ENCODE measurements at places on chromosomes 1 and 21. TPM values are rescaled to one million over a fixed set of nuclear protein-coding genes. Genes with fewer than 3 reads are reported as not detected.

- DNase-seq = no peak
These were observed 6.7 kb upstream of the PADI6 start for GRCh38 chr1:17365293-17365692.

DNA sequence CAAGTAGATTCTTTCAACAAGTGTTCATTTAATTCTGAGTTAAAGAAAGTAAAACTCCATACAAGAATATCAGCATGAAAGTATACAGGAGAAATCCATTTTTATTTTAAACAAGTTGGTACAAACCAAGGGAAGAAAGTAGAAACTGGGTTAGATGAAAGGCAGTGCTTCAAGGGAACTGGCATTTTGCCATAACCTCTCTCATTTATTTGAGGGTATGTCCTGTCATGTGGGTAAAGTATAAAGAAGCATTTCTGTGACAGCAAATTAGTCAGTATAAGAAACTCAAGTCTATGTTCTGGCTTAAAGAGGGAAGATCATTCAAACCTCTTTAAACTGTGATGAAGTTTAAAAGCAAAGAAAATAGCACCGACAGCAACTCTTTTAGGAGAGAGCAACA lies 32.0 kb downstream of the OLFM3 start:
- DNase-seq = no peak

DNA sequence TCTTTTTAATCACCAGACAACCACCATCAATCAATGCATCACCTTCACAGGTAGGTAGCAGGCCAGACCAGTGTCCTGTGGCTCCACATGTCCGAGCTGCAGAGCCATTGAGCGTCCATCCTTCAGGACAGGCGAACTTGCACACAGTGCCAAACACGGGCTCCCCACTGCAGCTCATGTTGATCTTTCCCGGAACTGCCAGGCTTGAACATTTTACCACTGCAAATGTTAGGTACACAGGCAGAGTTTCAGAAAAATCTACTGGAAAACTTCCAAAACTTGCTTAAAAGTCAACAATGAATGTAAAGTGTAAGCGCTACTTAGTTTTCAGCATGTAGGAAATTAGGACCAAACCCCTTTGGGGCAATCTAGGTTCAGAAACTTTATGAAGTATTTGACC lies 6.6 kb downstream of the SELE start:
- no peak for DNase-seq

DNA sequence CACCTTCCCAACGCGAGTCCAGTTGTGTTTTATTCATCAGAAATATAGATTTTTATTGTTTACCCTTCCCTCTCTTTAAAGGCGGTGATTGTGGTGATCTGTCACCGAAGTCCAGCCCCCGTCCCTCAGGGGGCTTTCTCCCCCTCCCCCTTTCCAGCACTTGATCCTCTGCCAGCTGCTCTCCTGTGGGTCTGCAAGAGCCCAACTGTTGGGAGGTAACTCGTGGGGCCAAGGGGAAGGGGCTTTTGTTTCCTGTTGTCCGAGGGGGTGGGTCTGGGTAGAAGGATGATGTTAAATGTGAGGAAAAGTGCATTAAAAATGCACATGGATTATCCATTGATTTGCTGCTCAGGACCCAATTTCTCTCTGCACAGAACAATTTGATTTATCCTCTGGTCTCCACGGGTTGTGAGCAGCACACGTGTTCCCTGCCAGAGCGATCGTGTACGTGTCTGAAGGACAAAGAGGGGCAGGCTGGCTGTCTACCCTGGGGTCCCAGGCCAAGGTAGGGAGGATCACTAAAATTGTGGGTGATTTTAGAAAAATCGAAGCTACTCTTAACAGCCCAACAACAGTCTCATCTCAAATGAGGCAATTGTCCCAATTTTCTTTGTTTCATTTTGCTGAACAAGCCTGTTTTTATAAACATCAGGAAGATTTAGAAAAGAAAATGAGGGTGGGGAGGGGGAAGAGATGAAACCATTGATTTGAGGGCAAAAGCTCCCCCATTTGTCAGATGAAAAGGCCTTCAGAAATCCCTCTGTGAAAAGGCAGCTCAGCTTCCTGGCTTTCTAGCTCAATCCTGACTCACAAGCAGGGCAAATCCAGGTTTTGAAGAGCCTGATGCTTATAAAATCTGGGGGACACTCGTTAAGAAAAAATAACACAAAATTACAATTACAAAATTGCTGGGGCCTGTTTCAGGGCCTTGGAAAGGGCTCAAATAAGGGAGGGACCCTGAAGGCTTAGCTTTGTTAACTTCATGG lies 176.2 kb downstream of the RHOU start:
- DNase-seq = no peak

DNA sequence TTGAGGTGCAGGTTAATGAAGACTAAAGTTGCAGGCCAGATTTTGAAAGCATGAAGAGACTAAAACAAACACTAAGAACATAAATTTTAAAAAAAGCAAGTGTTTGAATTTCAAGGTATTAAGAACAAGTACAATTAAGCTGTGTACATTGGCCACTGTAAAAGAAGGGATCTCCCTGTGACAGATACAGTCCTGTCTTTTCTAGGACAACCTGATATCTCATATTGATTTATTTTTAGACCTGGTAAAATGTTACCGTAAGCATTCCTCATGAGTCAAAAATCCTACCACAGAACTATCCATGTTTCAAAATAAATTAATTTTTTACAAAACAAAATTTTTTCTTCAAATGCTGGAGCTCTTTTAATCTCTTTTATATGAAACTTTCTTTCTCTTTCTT lies 39.4 kb downstream of the SLC22A15 start:
- DNase-seq = no peak

GRCh38 chr1:210250998-210251679 lies 18.5 kb downstream of the SERTAD4 start:
- DNase-seq = no peak

GRCh38 chr1:217910791-217911320 lies 279.7 kb downstream of the SPATA17 start:
- no peak for DNase-seq

DNA sequence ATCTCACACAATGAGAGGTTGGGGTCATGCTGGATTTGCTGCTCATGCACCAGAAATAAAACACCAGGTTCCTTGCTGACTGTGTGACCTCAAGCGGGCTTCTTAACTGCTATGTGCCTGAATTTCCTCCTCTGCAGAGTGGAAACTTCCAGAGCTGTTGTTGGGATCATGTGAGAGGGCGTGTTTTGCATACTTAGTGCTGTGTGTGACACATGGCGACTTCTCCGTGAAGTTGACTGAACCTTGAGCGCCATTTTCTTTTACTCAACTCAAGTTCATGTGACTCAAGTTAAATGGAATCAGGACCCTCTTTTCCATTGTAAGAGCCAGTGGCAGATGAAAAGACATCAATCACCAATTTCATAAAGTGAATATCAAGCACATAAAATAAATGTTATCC lies 224.0 kb downstream of the KIF26B start:
- no peak for DNase-seq

- DNase-seq = no peak
These were observed 19.2 kb upstream of the VASH2 start for GRCh38 chr1:212930986-212931678.

DNA sequence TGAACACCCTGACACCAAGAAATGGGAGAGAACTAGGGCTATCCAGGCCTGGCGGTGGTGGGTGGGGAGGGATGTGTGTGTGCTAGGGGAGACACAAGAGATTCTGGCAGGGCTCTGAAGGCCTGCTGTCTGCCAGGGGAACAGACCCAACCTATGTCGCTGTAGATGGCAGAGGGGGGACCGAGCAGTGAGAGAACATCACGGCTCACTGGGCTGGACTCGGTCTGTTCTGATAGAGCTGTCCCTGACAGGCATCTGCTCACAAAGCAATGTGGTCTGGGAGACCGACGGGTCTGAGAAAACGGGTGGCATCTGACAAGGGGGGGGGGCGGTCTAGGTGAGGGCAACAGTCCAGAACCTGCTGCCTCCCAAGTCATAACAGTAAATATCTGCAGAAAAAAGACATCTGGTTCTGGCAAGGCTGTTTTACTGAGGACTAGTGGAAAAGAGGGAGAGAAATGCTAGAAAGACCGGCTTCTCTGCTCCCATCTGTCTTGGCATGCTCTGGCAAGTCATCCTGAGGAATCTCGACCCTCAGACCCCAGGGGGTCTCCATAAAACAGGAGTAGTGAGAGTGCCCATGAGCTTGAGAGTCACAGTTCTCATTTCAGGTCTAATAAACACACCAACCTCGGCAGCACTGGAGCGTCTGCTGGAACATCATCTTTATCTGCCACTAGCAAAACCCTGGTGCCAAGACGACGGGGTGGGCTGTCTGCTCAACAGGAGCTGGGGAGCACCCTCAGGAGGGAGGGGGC lies 36.5 kb downstream of the SLC66A1 start:
- DNase-seq = no peak

- no peak for DNase-seq
These were observed 31.3 kb downstream of the SMAP2 start for GRCh38 chr1:40404670-40405462.

GRCh38 chr21:31352836-31353235 lies 8.8 kb upstream of the TIAM1 start:
- no peak for DNase-seq

- no peak for DNase-seq
These were observed 17.0 kb upstream of the IFNLR1 start for GRCh38 chr1:24204116-24204515.

GRCh38 chr1:29576510-29576909 lies 340.2 kb downstream of the PTPRU start:
- DNase-seq = no peak

DNA sequence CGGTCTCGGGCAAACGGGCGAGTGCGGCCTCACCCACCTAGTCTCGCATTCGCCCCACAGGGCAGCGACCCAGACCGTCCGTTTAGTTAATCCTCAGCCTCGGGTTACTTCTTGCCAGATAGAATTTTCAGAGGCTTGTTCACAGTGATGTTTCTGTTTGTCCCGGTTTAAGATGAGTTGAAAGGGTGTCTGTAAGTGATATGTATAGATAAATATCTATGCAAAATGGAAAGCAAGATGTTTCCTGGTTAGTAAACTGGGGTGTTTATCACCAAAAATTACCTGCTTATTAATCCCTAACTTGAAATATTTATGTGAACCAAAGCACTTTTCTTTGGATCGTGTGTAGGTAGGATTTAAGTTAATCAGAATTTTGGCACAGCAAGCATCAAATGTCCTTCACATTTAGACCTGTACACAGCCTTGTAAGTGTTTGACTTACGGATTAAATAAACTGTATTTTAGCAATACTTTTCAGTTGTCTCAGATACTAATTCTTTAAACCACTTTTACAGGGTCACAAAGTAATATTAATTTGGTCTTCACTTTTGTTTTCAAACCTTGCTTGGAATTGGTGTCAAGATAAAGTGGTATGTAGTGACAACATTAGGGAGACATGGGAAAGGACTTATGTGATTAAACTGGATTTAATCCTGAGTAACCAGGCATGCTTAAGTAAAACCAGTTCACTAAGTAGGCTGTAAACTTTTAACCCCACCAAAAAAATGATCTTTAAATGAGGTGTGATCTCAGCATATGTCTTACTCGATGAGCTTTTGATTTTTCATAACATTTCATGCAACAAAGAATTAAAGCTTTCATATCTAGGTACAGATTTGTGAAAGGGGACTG lies 914 bp downstream of the ZNF326 start:
- no peak for DNase-seq

DNA sequence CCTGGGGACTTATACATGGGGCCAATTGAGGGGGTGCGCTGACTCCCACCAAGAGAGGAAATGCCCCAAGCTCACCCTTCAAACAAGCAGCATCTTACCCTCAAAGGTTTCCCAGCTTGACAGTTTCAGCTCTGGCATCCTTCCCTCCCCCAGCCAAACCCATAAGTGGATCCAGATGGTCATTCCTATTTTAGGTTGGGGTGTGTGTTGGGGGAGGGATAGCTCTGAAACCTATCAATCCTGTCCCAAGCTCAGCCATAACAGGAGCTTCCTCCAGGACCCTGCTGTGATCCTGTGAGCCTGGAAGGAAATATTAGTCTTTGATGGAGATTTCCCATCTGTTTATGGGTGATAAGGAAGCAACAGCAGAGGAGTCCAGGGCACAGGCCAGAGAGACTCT lies 3.4 kb upstream of the TMEM222 start:
- no peak for DNase-seq

DNA sequence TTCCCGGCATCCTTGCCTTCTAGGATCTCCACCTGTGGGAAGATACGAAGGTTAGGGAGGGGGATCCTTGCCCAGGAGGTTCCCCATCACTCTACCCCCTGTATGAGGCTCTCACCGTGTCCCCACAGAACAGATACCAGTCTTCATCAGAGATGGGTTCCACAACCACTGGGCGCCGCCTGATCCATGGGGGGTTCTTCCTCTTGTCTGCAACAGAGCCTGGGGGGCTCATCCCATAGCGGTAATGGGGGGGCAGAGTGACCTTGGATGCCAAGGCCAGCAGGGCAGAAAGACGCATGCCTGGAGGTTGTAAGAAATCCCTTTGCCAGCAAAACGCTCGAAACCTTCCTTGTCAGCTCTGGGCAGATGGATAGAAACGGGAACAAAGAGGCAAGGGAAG lies 2.5 kb downstream of the MRPL24 start:
- DNase-seq = no peak

DNA sequence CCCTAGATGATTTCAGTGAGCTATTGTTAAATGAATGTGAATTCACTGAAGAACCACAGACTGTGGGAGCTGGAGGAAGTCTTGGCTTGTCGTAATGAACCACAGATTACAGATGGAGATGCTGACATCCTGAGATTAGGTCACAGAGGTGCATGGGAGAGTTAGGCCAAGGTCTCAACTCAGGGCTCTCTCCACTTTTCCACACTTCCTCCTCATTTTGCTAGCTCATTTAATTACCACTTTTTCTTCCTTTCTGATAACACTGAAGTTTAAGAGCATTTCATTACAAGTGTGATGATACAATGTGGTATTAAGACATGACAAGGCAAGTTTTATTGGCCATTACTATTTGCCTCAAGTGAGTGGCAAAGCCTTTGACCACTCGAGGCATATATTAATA lies 30.8 kb downstream of the ST6GALNAC3 start:
- DNase-seq = no peak

GRCh38 chr21:28900481-28900880 lies 92.2 kb downstream of the LTN1 start:
- DNase-seq = no peak

Gene LHX8
- total RNA-seq = not detected

Gene PEAR1
- total RNA-seq = 7.9 TPM

Gene SLX9
- total RNA-seq = 15.9 TPM

Gene KCNC4
- total RNA-seq = 4.2 TPM

Gene SHCBP1L
- not detected for total RNA-seq

Gene PCBP3
- 5.2 TPM for total RNA-seq

Gene ADAMTSL4
- total RNA-seq = 41.1 TPM

Gene BACE2
- total RNA-seq = 50.3 TPM
